Liver (tissue), 10 donors: ENCODE measurements at places on chromosomes 5 and 9. TPM values are rescaled to one million over a fixed set of nuclear protein-coding genes. Genes with fewer than 3 reads are reported as not detected.

DNA sequence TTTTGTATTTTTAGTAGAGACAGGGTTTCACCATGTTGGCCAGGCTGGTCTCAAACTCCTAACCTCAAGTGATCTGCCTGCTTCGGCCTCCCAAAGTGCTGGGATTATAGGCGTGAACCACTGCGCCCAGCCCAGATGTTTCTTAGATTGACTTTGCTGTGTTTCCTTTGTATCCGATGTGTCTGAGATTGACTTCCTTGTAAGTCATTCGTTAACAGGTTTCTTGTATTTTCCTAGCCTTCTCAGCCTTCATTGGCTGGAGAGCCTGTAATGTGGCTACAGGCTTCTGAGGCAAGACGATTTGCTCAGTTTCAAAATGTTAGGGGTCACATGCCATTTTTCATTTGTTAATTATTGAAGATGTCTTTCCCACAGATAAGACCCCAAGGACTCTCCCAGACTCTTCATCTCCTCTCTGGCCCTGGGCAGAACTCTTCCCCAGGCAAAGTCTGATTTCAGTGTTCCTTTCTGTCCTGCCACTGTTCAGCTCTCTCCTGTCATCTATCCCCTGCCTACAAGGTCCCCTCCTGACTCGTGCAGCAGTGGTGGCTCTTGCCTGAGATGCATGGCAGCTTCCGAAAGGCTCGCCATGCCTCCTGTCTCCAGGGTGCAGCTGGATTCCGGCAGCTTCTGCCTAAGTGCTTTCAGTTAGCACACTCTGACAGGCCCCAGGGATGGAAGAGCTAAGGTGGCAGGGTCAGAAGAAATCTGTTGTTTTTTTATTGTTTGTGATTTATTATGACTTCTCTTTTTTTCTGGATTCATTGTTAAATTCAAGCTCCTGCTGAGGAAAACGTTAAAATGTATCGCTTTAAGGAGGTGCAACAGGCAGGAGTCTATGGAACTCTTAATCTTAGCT is 206.4 kb downstream of the AOPEP start:
- no peaks in the 10 kb centered on the region for H3K27me3 ChIP-seq
- H3K36me3 ChIP-seq = no peaks in the 10 kb centered on the region
- no peak for DNase-seq
- no peaks in the 10 kb centered on the region for H3K4me1 ChIP-seq

DNA sequence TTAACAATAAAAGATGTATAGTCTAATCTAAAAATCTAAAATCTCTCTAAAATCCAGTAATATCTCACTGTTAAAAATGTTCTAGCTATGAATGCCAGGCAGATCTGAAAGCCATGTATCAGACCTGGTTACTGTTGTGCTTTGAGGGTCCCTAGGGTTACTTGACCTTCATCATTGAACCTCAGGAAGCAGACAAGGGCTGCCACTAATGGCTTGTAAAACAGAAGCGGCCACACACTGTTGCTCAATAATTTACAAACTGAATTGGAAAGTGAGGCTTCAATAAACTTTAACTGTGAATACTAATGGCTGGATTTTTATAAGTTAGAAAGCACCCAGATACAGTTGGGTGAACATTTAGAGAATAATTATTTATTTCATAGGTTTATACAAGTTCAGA is 198.0 kb upstream of the RPS23 start:
- no peaks in the 10 kb centered on the region for H3K36me3 ChIP-seq
- H3K27ac ChIP-seq = no peak overlapping the region
- DNase-seq = no peak
- no peaks in the 10 kb centered on the region for H3K27me3 ChIP-seq
- no peak overlapping the region for H3K4me3 ChIP-seq

SPATA31A5 gene
- not detected for total RNA-seq

PAXX gene
- 9.0 TPM for total RNA-seq

- H3K4me3 ChIP-seq = no peak overlapping the region
- H3K36me3 ChIP-seq = no peaks in the 10 kb centered on the region
- H3K4me1 ChIP-seq = no peaks in the 10 kb centered on the region
- no peaks in the 10 kb centered on the region for H3K27me3 ChIP-seq
- no peak for DNase-seq
Measured at GRCh38 chr9:103799959-103800358, 294.1 kb upstream of the SMC2 start.

CRAT gene
- total RNA-seq = 33.8 TPM

GRCh38 chr5:141941779-141942178 is 16.2 kb downstream of the PCDH12 start:
- H3K27me3 ChIP-seq = no peaks in the 10 kb centered on the region
- no peak overlapping the region for H3K4me3 ChIP-seq
- peaks cover 14% of the 10 kb centered on the region for H3K4me1 ChIP-seq
- DNase-seq = no peak

DNA sequence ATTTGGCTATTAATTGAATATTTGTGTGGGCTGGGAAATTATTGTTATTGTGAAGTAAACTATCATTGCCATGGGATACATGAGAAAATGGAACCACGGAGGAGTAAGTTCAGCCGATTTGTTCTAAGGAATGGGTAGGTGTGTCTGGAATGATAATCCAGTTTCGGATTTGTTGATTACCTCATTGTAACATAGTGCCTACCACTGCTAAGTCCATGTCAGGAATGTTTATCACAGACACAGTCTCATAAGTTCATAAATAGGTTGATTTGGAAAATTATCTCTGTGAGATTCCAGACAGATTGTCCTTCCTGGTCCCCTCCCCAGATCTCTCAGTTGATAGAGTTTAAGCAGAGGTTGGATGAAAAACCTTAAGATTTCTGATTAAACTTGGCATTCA is 78.1 kb upstream of the MAST4 start:
- no peak overlapping the region for H3K4me3 ChIP-seq
- H3K36me3 ChIP-seq = no peaks in the 10 kb centered on the region
- no peaks in the 10 kb centered on the region for H3K27me3 ChIP-seq
- DNase-seq = no peak
- H3K27ac ChIP-seq = no peak overlapping the region
- no peaks in the 10 kb centered on the region for H3K4me1 ChIP-seq

LCN1 gene
- total RNA-seq = not detected

IFNK gene
- not detected for total RNA-seq

INSYN2B gene
- total RNA-seq = 0.33 TPM

DNA sequence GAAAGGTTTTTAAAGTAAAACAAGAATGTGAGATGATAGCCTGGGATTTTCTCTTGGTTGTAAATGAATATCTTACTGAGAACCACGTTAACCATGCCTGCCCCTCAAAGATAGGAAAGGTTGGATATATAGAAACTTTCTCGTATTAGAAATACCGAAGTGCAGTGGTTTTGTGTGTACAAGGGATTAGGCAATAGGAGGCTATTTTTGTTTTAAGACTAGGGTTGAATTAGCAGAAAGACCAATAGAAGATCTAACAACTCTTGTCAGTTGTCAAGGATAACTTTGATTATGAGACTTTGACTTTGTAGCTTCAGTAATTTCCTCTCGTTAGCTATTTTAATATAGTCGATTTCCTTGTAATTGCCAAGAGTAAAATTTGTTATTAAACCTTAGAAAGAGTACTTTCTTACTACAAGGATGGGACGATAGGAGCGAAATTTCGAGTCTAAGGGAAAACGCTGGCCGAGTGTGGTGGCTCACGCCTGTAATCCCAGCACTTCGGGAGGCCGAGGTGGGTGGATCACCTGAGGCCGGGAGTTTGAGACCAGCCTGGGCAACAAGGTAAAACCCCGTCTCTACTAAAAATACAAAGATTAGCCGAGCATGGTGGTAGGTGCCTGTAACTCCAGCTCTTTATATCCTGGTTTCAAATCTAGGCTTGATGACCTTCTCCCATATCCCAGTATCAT is 838 bp downstream of the POLK start:
- no peaks in the 10 kb centered on the region for H3K36me3 ChIP-seq
- H3K4me1 ChIP-seq = peaks cover 18% of the 10 kb centered on the region
- H3K27ac ChIP-seq = peak overlapping the region; percentile 51
- peak overlapping the region; percentile 70 for H3K4me3 ChIP-seq
- H3K27me3 ChIP-seq = no peaks in the 10 kb centered on the region
- no peak for DNase-seq

GRCh38 chr9:5760338-5760737 is 72.6 kb downstream of the ERMP1 start:
- no peak for DNase-seq
- H3K36me3 ChIP-seq = peaks cover 5% of the 10 kb centered on the region
- no peak overlapping the region for H3K4me3 ChIP-seq
- H3K27me3 ChIP-seq = no peaks in the 10 kb centered on the region

SLC25A2 gene
- 0.19 TPM for total RNA-seq

- no peak overlapping the region for H3K27ac ChIP-seq
- peaks cover 4% of the 10 kb centered on the region for H3K4me1 ChIP-seq
- H3K27me3 ChIP-seq = no peaks in the 10 kb centered on the region
- H3K36me3 ChIP-seq = no peaks in the 10 kb centered on the region
- no peak for DNase-seq
Measured at GRCh38 chr9:136257381-136258298, 12.0 kb upstream of the QSOX2 start.

- H3K4me1 ChIP-seq = no peaks in the 10 kb centered on the region
- no peak overlapping the region for H3K4me3 ChIP-seq
- H3K27me3 ChIP-seq = no peaks in the 10 kb centered on the region
- H3K36me3 ChIP-seq = no peaks in the 10 kb centered on the region
- no peak for DNase-seq
Measured at GRCh38 chr5:174003795-174004194, 14.8 kb downstream of the C5orf47 start.

DNA sequence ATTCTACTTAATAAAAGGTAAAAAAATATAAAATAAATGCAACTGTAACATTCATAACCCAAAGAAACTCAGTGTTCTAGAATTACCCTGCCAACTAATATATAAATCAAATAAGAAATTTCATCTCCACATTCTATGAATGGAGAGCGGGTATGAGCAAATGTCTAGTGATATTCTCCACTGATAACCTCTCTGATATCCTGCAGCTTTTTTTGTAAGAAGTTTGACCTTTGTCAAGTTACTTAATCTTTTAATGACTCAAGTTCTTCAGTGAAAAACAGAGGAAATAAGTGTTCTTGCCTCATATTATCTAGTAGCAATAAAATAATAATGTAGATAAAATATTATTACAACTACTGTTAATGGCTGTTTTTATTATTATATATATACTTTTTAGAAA is 1275.6 kb upstream of the CDH9 start:
- no peaks in the 10 kb centered on the region for H3K4me1 ChIP-seq
- H3K4me3 ChIP-seq = no peak overlapping the region
- no peak for DNase-seq
- no peak overlapping the region for H3K27ac ChIP-seq

DNA sequence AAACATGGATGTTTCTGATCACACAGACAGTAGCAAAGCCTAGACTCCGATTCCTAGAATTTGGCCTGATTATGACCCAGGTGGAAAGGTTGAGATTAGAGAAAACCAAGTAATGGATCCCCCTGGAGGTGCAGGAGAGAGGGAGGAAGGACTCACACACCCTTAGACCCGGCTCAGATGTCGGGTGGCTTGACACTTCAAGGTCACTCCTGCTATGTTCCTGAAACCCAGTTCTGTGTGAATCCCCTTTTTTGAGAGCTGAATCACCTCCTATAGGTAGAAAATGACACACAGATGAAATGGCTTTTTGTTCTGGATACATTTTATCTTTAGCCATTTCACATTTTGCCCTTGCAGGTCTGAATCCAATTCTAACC is 192.8 kb downstream of the ARRDC3 start:
- no peak overlapping the region for H3K4me3 ChIP-seq
- no peak for DNase-seq
- no peaks in the 10 kb centered on the region for H3K4me1 ChIP-seq
- H3K27me3 ChIP-seq = no peaks in the 10 kb centered on the region

GRCh38 chr9:35852876-35853865 is 17.0 kb downstream of the OR13J1 start:
- no peak overlapping the region for H3K4me3 ChIP-seq
- DNase-seq = peak; percentile 19
- H3K27me3 ChIP-seq = no peaks in the 10 kb centered on the region
- no peak overlapping the region for H3K27ac ChIP-seq

DNA sequence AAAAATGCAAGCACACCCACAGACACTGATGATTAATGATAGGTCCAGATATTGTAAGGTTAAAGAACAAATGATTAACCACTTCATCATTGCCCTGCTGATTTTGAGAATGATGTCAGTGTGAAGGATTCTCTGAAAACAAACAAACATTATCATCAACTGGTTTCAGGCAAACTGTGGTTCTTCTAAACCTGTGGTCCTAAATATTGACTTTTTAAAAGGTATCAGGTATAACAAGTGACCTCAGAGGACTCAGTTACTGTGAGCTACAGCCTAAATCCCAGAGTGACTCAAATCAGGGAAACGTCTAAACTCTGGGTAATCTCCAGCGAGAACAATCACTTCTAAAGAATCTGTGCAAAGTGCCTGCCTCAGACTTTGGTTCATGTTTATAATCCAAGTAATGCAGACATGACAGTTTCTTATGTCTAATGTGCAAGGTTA is 172.3 kb upstream of the CDH6 start:
- H3K36me3 ChIP-seq = no peaks in the 10 kb centered on the region
- H3K4me3 ChIP-seq = no peak overlapping the region
- DNase-seq = no peak
- no peaks in the 10 kb centered on the region for H3K27me3 ChIP-seq
- no peaks in the 10 kb centered on the region for H3K4me1 ChIP-seq

ARHGEF39 gene
- 7.4 TPM for total RNA-seq

GRCh38 chr9:76989501-76989900 is 30.0 kb upstream of the FOXB2 start:
- H3K27me3 ChIP-seq = no peaks in the 10 kb centered on the region
- DNase-seq = no peak
- no peaks in the 10 kb centered on the region for H3K4me1 ChIP-seq
- no peaks in the 10 kb centered on the region for H3K36me3 ChIP-seq
- no peak overlapping the region for H3K4me3 ChIP-seq

- H3K36me3 ChIP-seq = peaks cover 14% of the 10 kb centered on the region
- no peaks in the 10 kb centered on the region for H3K4me1 ChIP-seq
- H3K4me3 ChIP-seq = no peak overlapping the region
- no peaks in the 10 kb centered on the region for H3K27me3 ChIP-seq
Measured at GRCh38 chr9:26863074-26863473, 29.5 kb downstream of the CAAP1 start.

EFCAB9 gene
- total RNA-seq = not detected

DNA sequence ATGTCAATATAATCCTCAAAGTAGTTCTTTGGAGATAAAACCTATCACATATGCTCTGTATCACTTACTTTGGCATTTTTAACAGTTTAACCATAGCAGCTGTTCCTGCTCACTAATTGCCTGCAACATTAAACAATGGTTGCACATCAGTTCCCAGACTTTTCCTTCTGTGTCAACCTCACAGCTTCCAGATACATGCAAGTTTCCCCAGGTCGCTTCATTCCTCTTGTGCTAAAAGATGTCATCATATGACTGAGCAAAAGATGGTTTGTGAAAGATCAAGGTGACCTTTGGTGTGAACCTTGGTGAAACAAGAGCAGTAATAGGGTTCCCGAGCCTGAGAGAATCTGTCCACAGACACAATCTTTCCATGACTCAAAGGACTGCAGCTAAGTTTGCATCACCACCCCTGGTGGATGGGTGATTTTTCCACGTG is 500.4 kb upstream of the PAPPA start:
- H3K27ac ChIP-seq = no peak overlapping the region
- no peak for DNase-seq
- H3K36me3 ChIP-seq = no peaks in the 10 kb centered on the region
- H3K4me3 ChIP-seq = no peak overlapping the region
- H3K27me3 ChIP-seq = no peaks in the 10 kb centered on the region
- no peaks in the 10 kb centered on the region for H3K4me1 ChIP-seq

TMEM252 gene
- total RNA-seq = 0.17 TPM

GRCh38 chr9:6460189-6460768 is 47.3 kb downstream of the UHRF2 start:
- H3K27me3 ChIP-seq = no peaks in the 10 kb centered on the region
- H3K27ac ChIP-seq = no peak overlapping the region
- peaks cover 3% of the 10 kb centered on the region for H3K36me3 ChIP-seq
- DNase-seq = no peak
- no peaks in the 10 kb centered on the region for H3K4me1 ChIP-seq
- no peak overlapping the region for H3K4me3 ChIP-seq

GRCh38 chr5:78816143-78816765 is 167.7 kb upstream of the LHFPL2 start:
- no peaks in the 10 kb centered on the region for H3K36me3 ChIP-seq
- no peak for DNase-seq
- no peak overlapping the region for H3K4me3 ChIP-seq
- H3K27ac ChIP-seq = no peak overlapping the region
